ENCODE measurements at places on chromosomes 4 and X.

GRCh38 chrX:15864023-15864422 lies 9.4 kb upstream of the AP1S2 start:
- DNase-seq: no peak

DNA sequence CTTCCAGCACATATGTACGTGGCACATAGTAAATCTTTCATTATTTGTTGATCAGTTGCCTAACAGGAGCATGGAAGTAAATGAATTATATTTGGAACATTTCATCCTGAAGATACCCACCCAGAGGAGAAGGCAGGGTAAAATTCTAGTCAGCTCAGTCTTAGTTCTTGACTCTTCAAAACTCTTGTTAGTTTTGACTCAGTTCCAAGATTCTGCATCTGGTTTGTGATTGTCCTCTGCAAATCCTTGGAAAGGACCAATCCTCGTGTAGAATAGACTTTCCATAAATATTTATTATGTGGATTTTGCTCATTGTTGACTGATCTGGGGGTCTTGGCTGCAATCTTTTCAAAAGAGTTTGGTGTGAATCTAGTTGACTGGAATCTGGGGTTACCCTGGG lies 257.5 kb upstream of the FAT1 start:
- no peak for DNase-seq

GRCh38 chr4:14234307-14234706 lies 606.8 kb upstream of the BOD1L1 start:
- no peak for DNase-seq

GRCh38 chr4:155489271-155489670 lies 112.5 kb upstream of the MAP9 start:
- no peak for DNase-seq

DNA sequence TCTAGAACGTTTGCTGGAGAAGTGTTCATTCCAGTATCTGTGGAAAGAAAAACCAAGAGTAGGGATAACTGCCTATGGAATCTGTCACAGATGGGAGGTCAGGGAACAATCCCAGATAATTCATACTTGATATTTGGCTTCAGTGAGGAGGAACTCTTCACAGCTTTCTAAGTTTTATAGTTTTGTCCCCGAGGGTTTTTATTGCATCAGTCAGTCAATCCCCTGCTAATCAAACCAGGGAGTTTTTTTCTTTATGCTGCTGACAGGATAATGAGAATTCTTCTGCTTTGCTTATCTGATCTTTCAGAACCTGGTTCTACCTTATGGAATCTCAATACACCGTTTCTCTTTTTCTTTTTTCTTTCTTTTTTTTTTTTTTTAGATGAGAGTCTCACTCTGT lies 633 bp upstream of the TRIML2 start:
- DNase-seq: no peak

- DNase-seq: no peak
Observed at GRCh38 chrX:12951595-12951975, 23.3 kb upstream of the TMSB4X start.

- DNase-seq: no peak
Observed at GRCh38 chr4:188162698-188163097, 23.5 kb downstream of the TRIML1 start.

DNA sequence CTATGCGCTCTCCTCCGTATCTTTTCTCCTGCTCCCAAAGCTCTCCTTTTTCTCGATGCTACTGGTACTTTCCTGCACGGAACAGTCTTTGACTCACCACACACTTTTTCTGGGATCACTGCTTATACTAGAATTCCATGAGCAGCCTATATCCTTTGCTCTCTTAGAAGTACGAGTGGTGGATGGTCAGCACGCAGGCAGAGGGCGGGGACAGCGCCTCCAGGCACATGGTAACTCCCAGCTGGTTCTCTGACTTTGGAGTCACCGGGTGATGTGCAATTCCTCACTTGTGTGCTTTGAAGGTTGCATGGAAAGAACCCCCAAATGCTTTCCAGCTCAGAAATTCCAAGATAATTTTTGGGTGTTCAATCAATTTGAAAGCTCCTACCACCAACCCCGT lies 56.0 kb downstream of the STX18 start:
- DNase-seq: no peak

DNA sequence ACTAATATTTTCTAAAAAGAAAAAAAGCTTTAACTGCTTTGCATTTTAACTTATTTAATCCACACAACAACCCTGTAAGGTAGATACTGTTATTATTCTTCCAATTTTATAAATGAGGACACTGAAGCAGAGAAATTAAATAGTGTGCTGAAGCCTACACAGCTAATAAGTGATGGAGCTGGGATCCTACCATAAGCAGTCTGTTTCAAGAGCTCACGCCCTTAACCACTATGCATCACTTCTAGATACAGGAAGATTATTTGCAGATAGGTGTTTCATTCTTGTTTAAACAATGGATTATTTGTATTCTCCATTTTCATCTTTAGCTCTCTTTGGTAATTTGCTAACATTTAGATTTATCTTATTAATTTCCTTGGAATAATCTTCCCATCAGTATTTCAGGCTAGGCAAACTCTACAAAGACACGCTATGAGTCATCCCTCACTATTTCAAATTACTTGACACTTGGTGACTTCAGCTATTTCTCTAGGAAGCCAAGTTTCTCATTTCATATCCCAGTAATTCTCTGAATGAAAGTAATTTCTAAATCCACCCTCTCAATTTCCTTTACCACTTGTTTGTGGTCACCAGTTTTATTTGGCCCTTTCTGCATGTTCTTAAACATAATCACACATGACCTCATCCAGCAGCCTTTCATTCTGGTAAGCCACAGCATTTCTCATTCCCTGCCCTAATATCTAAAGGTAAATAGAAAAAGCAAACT lies 67.3 kb downstream of the ASB9 start:
- DNase-seq: no peak

DNA sequence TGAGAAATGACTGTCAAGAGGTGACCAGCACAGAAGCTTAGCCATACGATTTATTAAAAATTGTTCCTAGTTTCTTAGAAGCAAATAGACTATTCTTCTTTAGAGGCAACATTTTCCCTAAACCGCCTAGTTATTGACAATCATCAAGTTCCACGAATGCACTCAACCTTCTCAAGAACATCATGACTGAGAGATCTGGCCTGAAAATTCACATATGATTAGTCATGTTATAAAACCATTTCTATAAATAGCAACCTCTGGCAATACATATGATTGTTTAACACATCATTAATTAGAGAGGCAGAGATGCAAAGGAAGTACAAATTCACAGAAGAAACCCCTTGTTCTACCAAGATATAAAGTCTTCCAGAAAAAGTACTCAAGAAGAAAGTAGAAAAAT lies 6.7 kb downstream of the NUP62CL start:
- no peak for DNase-seq

GRCh38 chrX:24306440-24306839 lies 7.4 kb downstream of the SUPT20HL2 start:
- DNase-seq: no peak

DNA sequence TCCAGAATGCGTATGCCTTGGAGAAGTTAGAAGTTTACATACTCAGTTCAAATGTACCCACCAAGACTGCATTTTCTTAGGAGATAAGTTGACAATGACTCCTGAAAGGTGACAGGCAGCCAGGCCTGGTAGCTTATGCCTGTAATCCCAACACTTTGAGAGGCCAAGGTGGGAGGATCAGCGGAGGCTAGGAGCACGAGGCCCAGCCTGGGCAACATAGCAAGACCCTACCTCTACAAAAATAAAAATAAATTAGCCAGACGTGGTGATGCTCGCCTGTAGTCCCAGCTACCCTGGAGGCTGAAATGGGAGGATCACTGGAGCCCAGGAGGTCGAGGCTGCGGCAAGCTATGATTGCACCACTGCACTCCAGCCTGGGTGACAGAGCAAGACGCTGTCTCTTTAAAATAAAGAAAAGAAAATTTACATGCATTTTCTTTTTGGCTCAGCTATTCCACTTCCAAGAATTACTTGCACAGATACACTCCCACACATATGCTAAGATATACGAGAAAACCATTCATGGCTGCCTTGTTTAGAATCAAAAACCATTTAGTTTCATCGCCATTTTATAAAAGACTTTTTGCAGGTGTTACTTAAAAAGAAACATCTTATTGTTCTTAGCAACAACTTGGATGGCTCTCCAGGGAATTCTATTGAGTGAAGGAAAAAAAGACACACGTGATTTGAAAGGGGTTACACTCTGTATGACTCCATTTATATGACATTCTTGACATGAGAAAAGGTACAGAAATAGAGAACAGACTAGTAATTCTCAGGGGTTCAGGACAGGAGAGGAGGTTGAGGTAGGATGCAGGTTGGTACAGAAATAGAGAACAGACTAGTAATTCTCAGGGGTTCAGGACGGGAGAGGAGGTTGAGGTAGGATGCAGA lies 66.3 kb downstream of the DHRSX start:
- DNase-seq: no peak

GRCh38 chr4:133493241-133493640 lies 344.1 kb downstream of the PCDH10 start:
- no peak for DNase-seq

GRCh38 chrX:58051346-58051745 lies 141.1 kb upstream of the ZXDA start:
- DNase-seq: no peak

DNA sequence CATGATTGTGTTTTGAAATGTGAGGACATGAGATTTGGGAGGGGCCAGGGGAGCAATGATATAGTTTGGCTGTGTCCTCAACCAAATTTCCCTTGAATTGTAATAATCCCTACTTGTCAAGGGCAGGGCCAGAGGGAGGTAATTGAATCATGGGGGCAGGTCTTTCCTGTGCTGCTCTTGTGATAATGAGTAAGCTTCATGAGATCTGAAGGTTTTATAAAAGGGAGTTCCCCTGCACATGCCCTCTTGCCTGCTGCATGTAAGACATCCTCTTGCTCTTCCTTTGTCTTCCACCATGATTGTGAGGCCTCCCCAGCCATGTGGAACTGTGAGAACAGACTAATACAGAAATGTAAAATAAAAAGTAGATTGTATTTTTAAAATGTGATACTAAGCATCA lies 1294.9 kb downstream of the ADGRL3 start:
- no peak for DNase-seq

DNA sequence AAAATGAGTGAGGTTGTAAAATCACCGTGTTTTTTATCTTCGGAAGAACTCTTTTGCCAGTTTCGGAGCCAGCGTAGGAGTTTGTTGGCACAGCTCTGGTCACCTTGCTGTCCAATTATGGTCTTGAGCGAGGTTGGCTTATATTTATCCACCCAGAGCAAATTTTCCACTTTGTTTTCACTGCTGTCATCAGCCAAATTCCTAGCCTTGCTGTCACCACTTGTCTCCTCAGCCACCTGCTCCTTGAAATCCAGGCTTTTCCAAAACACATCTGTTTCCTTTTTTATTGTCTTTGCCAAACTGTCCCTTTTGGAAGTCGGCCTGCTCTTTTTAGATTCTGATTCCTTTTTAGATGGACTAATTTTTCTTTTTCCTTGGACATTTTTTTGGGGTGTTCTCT lies 57.6 kb downstream of the RFC1 start:
- no peak for DNase-seq

DNA sequence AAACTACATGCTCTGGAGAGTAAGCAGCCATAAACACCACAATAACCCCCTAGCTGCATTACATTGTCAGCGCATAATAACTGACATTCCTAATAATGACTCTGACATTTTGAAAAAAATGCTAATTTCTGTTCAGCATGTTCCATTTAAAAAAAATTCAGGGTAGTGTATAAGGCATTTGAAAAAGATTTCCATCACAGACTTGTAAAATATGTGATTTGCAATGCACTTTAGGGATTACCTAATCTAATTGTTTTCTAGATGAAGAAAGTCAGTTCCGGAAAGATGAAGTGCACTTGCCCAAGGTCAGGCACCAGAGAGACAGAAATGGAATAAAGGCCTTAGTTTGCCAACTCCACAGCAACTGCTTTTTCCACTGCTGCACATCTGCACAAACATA lies 55.3 kb downstream of the FANCB start:
- DNase-seq: no peak

DNA sequence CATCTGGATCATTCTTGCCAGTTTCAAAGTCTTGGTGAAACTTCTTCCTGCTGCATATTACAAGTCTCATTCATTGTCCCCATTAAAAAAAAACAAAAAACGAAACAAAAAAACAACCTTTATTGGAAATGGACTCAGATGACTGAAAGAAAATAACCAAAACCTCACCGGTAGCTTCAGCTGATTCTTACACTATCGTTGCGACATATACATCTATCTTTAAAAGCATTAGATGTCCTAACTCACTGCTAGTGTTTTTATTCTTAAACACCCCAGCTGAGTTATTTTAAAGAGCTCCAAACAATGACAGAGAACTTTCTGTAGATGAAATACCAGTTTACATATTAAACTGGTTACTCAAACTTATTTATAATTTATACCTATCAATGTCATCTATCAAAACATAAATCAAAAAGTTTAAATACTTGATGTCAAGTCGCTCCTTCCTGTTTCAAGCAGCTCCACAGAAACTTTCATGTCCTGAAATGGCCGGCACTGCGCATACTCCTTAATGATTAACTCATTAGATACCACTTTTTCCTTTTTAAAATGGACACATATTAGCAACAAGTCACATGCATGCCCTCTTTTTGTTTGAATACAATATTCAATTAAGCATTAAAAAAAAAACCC lies 87.2 kb downstream of the HPRT1 start:
- no peak for DNase-seq

DNA sequence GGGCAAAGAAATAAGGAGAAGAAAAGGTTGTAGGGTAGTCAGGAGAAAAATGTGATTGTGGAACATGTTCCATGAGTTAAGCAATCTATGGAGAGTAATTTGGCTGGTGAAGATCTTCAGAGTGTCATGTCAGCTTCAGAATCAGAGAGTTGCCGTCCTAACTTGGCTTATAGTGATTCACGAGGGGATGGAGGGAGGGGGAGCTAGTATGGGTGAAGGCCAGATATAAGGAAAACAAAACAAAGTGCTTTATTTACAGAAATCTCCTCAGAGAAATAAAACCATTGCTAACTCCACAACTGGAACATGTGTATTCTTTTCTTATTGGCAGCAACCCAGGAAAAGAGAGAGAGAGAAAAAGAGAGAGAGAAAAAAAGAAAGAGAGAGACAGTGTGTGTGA lies 256.5 kb upstream of the NRK start:
- no peak for DNase-seq
